Amygdala (tissue), 56 donors: ENCODE measurements at places on chromosomes 3 and 15.

DNA sequence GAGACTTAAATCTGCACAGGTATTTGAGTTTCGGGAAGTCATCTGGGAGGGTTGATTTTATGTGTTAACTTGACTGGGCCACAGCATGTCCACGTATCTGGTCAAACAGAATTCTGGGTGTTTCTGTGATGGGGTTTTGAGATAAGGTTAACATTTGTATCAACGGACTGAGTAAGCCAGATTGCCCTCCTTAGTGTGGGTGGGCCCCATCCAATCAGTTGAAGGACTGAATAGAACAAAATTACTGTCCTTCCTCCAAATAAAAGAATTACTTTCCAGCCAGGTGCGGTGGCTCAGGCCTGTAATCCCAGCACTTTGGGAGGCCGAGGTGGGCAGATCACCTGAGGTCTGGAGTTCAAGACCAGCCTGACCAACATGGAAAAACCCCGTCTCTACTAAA is 399.3 kb downstream of the MAGI1 start:
- no peak for DNase-seq

GRCh38 chr3:132255041-132255745 is 62.0 kb upstream of the ACP3 start:
- DNase-seq, result no peak

GRCh38 chr15:76158226-76158625 is 98.4 kb downstream of the TMEM266 start:
- no peak for DNase-seq

GRCh38 chr15:99914723-99915122 is 181.5 kb upstream of the LYSMD4 start:
- DNase-seq, result no peak

DNA sequence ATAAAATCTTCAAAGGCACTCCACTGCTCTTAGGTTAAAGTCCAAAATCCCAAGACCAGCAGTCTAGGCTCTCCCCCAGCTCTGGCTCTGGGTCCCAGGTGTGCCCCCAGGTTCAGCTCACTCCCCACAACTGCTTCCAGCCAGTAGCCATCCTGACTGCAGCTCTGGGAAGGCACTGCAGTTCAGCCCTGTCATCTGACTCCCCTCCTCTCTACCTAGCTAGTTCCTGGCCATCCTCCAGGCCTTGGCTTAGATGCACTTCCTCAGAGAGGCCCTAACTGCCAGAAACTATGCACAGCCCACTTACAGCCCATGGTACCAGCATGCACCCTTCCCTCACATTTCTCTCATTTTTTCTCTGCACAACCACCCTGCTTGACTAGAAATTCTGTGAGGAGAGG is 25.5 kb downstream of the TBC1D2B start:
- no peak for DNase-seq

DNA sequence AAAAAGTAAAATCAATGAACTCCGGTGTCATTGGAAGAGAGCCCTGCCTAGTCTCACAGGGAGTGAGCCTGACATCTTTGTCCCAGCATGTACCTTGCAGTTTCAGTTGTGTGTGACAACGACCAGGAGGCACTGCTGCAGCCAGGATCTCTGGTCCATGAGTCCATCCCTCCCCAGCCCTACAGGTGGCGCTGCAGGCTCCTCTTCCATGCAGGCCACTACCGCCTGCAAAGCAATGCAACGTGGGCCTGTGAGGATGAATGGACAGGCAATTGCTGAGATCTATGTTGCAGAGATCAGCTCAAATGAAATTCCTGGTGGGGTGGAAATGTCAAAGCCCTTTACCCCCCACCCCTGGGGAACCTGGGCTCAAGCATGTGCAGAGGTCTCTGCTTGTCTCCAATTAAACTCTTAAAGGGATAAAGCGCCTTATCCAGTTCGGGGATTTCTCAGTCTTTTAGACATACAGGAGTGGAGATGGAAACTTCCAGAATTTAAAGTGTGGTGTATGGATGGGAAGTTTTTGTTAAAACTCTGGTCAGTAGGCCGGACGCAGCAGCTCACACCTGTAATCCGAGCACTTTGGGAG is 35.8 kb downstream of the TKT start:
- no peak for DNase-seq

DNA sequence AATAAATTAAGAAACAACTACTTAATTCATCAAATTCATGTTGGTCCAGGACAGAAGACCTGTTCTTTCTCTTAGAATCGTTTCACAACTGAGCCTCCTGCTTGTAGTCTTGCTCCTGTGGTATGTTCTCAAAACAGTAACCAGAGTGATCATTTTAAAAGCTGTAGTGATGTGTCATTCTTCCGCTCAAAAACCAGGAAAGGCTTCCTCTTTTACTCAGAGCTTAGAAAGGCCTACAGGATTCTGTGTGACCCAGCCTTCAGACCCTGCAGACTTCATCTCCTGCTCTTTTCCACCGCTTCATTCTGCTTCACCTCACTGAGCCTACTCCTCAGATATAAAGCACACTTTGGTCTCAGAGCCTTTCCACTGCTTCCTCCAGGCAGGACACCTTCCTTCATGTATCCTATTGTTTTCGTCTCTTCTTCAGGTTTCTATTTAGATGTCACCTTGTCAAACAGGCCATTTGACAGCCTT is 22.7 kb downstream of the ST6GAL1 start:
- no peak for DNase-seq

DNA sequence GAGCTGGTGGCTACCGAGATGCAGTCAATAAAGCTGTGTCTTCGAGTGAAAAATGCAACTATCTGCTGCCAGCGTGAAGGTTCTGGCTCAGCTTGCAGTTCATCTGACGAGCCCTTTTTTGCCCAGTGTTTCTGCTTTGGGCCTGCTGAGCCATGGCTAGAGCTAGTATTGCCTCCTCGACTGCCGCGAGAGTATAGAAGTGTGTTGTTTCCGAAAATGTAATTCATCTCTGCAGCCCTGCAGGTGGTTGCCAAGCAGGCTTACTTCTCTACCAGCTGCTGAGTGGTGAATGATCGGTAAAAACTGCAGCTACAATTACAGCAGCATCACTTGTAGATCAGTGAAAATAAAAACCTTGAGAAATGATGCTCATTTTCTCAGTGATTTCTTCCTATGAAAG is 114.8 kb downstream of the DLG1 start:
- DNase-seq, result peak; percentile 12
